GM18507 (cell line): ENCODE measurements at places on chromosomes 11 and 22.

DNA sequence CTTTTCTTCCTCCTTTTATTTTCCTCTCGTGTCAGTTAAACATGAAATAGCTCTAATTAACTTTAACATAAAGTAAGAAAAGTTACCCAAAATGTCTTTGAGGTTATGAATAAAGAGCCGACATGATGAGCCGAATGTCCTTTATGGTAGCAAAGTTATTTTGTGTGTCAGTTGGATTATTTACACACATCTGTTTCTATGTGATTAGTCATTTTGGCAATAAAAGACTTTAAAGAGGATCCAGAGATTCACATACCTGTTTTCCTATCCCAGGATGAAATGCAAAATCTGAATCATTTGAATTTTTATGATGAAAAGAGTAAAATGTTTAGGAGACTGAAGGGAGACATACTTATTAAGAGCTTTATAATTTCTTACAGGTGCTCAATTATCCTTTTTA lies 34.0 kb upstream of the TECTA start:
- no peak for DNase-seq

DNA sequence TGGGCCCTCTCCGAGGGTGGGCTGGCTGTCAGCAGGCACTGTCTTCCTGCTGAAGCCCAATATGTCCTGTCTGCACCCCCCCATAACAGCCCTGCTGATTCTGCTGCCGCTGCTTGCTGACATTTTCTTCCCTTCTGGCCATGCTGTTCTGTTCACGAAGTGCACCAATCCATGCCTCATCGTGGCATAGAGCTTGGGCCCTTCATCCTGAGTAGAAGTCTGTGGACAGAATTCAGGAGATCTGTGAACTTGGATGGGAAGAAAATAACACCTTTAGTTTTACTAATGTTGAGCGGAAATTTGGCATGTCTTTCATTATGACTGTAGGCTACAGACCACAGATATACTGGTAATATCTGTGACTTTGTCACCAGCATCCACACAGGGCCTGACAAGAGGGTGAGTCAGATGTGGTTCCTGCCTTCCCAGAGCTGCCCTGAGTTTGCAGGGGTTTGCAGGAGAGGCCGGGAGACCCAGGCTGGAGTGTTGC lies 14.1 kb upstream of the KIAA0930 start:
- DNase-seq = no peak

- no peak for DNase-seq
Measured at GRCh38 chr22:47112582-47112965, 350.1 kb downstream of the TBC1D22A start.

DNA sequence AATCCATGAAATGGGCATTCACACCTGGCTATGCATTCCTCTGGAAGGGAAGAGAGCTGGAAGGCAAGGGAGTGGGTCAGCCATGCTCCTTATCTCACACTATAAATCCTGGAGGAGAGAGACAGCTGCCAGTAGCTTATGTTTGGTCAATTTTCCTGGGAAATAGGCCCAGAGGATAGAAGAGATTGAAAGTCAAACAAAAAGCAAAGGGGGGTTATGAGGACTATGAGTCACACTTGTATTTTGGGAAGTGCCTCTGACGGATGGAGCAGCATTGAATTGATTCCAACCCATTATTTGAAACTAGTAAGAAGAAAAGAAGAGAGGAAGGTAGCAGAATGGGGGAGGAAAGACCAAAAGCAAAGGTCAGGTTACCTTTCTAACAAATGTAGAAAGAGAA lies 25.0 kb downstream of the SNX19 start:
- DNase-seq = no peak

DNA sequence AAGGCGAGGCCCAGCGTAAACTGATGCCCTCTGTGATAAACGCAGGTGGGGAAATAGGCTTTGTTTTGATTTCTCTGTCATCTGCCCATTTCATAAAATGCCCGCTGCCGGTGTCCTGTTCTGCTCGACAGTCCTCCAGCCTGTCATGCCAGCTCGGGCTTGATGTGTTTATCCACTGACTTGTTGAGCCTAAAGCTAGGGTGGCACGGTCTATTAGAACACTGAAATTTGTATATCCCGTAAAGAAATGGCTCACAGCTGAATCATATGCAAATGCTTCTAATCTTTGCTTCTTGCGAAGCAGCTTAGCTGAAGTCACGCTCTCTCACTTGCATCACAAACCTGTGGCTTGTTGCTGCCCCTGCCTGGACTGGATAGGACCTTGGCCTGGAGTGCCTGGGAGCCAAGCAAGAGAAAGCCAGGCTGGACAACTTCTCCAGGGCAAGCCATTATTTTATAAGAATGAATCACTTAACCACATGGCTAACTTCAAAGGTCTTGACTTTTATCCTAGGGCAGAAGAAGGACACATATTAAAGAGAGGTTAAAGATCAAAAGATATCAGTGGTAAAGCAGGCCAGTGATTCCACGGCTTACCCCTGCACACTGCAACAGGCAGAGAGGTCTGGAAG lies 33.1 kb downstream of the EHF start:
- DNase-seq = no peak

DNA sequence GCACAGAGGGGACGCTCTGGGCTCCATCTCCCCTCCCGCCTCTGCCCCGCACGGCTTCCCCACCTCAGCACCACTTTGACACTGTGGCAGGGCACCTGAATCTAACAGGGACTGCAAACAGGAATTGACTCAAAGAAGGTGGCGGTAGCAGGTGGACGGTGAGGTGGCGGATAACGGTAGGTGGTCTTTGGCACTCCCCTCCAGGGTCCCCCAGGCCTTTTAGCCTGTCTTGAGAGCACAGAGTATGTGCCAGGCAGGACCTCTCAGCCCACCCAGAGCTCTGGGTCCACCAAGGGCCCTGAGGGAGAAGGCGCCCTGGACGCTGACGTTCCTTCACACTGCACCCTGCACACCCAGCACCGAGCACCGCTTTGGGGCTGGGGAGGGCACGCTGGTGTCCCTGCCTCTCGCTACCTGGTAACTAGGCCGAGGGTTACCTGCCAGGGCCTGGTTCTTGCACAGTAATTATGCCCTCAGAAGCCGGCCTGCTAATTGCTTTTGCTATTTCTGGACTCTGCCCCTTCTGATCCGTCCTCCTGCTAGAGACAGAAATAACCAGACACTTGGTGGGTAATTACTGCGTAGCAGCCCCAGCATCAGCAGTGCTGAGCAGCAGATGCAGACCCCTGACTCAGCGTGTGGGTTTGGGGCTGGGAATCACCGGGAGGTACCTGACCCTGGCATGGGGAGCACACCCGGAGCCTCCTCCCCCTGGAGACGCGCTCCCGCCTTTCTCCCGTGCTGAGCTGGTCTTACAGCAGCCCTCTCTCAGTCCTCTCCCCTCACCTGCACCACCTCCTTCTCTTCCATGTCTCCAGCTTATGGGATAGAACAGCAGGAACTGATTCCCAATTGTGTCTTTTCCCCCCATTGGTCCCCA lies 103.3 kb upstream of the B3GAT1 start:
- DNase-seq = no peak

DNA sequence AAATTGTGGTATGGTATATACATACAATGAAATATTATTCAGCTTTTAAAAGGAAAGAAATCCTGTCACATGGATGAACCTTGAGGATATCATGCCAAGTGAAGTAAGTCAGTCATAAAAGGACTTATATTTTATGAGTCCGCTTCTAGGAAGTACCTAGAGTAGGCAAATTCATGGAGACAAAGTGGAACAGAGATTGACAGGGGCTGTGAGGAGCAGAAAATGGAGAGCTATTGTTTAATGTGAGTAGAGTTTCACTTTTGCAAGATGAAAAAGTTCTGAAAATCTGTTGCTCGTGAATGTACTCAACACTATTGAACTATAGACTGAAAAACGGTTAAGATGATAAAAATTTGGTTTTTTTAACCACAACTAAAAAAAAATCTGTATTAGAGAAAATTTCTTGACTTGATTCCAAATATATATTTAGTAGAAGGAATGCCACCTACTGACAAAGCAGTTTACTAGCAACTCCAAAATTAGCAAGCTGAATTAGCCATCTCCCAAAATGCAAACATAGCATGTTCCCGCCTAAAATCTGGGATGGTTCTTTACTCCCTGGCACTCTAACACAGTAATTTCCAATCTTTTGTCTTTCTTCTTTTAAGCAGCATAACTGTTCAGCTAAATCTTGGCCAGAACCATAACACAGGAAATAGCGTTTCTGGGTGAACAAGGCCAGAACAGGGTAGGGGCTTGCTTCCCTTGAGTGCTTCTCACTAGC lies 1.5 kb downstream of the UFD1 start:
- no peak for DNase-seq

DNA sequence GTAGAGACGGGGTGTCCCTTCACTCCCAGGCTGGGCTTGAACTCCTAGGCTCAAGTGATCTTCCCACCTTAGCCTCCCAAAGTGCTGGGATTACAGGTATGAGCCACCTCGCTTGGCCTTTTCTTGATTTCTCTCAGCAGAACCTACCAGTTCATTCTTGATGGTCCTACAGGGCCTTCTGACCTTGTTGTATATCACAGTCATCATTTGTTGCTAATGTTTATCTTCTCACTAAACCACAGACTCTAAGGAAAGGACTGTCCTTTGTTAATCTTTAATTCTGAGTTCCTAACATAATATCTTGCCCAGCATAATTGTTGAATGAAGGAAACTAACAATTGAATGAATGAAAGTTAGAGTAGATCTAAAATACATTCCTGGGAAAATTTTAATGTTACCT lies 22.0 kb upstream of the ZC3H12C start:
- DNase-seq = no peak

GRCh38 chr11:132125988-132126871 lies 755.8 kb downstream of the NTM start:
- DNase-seq = no peak

DNA sequence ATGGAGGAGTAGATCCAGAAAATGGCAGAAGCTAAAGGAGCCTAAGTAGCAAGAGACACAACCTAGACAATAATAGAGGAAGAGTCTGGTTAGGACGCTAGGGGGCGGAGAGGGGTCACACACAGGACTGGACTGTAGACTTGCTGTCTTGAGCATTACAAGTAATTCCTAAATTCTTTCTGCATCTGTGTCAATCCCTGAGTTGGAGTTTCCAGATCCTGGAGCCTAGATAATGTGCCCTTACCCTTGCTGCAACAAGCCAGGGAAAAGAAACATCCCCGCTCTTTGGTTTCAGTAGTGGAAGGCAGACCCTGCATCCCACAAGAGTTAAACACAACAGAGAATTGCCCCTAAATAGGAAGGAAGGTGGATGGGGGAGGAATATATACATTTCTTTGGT lies 14.9 kb upstream of the CCDC73 start:
- DNase-seq = peak; percentile 35

- no peak for DNase-seq
Measured at GRCh38 chr11:47154616-47155570, 21.8 kb downstream of the ARFGAP2 start.

- DNase-seq = no peak
Measured at GRCh38 chr11:88288560-88288959, 49.0 kb downstream of the CTSC start.

- no peak for DNase-seq
Measured at GRCh38 chr11:86014221-86014620, 54.7 kb downstream of the PICALM start.

DNA sequence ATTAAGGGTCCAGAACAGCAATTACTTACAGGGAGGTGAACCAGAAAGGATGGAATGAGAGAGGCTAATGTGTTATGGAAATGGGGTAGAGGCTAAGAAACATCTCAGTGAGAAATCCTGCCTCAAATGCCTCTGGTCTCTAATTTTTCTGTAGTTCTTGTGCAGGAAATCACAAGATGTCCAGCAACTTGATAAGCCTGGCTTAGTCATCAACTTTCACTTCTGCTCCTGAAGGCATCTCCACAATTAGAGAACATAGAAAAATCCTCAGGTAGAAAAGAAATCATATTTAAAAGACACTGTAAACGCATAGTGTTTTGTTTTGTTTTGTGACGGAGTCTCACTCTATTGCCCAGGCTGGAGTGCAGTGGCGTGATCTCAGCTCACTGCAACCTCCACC lies 18.7 kb downstream of the MRGPRX4 start:
- DNase-seq = no peak

DNA sequence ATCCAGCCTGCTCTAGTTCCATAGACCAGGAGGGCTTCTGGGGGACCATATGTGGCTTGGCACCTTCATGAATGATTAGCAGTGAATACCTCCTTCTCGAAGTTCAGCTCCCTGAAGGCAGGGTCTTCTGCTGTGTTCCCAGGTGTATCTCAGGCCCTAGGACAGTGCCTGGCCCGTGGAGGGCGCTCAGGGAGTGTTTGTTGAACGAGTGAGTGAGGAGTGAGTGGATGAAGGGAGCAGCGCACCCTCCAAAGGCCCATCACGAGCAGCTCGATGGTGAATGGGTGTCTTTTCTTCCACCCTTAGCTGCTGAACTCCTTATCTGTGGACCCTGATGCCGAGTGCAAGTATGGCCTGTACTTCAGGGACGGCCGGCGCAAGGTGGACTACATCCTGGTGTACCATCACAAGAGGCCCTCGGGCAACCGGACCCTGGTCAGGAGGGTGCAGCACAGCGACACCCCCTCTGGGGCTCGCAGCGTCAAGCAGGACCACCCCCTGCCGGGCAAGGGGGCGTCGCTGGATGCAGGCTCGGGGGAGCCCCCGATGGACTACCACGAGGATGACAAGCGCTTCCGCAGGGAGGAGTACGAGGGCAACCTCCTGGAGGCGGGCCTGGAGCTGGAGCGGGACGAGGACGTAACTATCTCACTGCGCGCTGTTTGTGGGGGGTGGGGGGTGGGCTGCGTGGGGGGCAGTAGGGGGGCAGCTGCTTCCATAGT lies 9.5 kb downstream of the ANO1 start:
- DNase-seq = no peak

DNA sequence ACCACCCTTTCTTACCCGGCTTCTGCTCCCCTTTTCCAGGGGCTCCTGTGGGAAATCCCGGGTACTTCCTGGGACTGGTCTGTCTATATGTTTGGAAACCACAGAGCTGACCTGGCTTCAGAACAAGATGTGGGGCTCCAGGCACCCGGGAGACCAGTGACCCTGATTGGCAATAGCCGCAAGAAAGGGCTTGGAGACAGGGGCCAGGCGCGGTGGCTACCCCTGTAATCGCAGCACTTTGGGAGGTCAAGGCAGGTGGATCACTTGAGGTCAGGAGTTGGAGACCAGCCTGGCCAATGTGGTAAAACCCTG lies 3.2 kb upstream of the NEAT1 start:
- DNase-seq = no peak

DNA sequence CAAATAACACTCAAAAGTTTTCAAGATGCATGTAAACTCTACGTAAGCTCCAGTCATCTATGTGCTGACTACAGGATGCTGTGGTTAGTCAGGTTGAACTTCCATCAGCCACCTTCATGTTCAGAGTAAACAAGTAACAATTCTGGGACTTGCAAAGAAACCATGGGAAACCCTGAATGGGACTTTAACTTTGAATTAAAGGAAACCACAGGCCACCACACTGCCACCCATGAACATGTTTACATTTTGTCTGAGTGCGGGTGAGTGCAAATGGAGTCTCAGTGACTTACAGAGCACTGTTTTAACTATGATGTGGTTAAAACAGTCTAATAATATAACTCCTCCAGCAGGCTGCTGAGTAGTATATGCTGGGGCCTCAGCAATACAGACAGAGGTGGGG lies 12.9 kb upstream of the SYTL2 start:
- no peak for DNase-seq
